ENCODE measurements at places on chromosomes 1 and 21. TPM values are rescaled to one million over a fixed set of nuclear protein-coding genes. Genes with fewer than 3 reads are reported as not detected.

DNA sequence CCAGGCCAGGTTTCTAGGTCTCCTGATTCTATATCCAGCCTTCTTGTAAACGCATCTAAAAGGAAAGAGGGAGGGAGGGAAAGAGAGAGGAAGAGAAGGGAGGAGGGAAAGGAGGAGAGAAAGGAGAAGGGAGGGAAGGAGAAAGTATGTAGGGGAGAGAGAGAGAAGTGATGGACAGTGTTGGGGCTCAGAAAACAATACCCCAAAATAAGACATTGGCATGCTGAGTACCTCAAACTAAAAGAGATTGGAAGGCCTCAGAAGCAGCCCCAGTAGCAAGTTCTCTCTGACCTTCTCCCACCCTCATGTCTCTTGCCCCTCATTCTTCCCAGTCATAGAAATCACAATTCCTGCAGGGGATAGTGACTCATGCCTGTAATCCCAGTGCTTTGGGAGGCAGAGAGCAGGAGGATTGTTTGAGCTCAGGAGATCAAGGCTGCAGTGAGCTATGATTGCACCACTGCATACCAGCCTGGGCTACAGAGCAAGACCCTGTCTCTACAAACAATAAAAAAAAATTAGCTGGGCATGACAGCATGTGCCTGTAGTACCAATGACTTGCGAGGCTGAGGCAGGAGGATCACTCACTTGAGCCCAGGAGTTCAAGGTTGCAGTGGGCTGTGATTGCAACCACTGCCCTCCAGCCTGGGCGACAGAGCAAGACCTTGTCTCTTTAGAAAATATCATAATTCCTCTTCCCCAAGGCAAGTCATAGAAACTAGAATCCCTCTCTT lies 51.2 kb downstream of the DNTTIP2 start:
- DNase-seq, result no peak

GRCh38 chr1:85240174-85240601 lies 19.3 kb downstream of the C1orf52 start:
- no peak for DNase-seq

Gene CTH
- total RNA-seq, result 4.3 TPM

Gene HORMAD1
- 1.4 TPM for total RNA-seq

Gene MATN1
- 0.93 TPM for total RNA-seq

DNA sequence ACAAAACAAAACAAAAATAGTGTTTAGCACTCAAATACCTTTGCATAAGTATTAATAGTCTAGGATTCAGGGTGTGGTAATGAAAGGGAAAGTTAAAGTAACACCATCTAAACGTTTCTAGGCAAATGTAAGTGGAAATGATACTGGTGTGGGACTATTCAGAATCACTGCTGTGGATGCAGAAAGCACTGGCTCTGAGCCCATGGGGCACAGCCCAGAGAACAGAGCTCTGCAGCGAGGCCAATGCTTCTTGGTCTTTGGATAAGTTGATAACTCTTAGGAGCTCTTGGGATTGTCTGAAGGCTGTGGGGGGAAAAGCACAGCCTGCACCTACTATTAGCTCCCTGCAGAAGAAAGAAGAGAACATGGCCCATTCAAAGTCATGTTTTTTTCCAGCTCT lies 21.4 kb upstream of the DNM3 start:
- DNase-seq, result no peak

Gene PRKAB2
- total RNA-seq, result 9.8 TPM

DNA sequence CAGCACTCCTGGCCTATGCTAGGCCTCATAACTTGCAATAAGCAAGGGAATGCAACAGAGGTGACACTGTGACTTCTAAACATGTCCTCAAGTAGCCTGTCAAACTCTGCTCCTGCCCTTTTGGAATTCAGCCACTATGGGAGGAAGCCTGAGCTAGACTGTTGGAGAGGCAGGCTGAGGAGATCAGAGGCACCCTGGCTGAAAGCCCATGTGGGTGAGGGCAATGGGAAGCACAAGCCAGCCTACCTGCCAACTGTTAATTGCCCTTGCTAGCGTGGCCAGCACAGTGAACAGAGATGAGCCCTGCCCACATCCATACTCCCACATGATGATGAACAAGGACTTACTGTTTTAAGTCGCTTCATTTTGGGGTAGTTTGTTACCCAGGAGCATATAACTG lies 17.7 kb downstream of the GNB1 start:
- DNase-seq, result no peak

Gene NEK2
- 0.59 TPM for total RNA-seq

GRCh38 chr1:236345728-236346127 lies 48.4 kb upstream of the EDARADD start:
- no peak for DNase-seq

DNA sequence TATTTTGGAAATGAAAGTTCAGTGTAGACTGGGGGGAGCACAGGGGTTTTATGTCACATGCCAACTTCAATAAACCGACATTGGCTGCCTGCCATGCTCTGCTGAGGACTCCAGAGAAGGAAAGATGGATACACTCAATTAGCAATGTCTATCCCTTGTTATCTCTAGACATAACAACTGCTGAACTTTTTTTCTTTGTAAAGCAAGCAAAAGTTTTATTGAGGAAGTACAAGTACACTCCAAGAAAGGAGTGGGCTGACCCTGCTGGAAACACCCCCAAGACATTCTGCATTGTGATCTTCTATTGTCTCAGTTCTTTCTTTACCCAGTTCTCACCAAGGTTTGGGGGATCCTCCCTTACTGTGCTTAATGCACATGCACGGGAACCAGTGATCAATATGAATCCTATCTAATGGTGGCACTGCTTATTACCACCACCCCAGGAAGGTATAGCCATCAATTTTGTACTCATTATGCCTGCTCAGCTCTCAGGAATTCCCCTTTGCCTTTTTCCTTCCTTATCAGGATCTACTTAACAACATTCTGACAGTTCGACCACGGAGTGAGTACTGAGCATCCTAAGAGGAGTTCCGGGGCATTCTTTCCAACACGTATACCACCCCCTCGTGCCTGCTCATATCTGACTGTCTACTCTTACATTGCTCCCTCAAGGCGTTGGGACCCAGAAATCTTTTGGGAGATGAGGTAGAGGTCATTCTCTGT lies 28.7 kb downstream of the SYNJ1 start:
- no peak for DNase-seq

DNA sequence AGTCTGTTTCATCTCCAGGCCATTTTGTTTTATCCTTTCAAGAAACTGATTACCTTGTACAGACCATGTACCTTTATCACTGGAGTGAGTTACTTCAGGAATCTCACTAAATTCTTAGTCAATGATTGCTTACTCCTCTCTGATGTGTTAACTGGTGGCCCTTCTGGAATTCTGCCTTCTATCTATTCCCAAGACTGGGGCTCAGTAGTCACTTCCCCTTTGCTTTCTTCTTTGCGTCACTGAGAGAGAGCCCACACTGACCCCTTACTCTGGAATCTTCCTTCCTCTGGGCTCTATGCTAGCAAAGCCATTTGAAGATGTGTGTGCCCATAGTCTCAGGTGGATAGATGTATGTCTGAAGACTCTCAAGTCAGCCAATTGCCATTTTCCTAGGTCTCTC lies 34.6 kb downstream of the XCL2 start:
- DNase-seq, result no peak

GRCh38 chr1:62912028-62912638 lies 128.2 kb downstream of the ATG4C start:
- DNase-seq, result no peak

DNA sequence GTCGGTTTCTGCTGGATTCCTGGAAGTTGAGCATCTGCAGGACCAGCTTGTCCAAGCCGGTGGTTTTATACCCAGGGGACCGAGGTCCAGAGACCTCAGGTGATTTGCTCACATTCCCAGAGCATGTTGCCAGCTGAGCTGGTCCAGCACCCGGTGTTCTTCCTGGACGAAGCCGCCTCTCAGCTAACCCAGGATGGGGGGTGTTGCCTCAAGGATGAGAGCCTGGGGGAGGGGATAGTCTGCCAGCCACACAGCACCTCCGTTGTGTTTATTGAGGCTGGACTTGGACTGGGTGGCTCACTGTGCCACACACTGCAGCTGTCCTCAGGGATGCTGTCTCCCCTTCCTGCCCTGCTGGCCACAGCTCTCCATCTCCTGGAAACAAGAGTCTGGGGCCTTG lies 1.5 kb downstream of the TMEM201 start:
- DNase-seq, result no peak

GRCh38 chr21:45213392-45213791 lies 74.3 kb downstream of the POFUT2 start:
- DNase-seq, result no peak

Gene SDC3
- 0.71 TPM for total RNA-seq

DNA sequence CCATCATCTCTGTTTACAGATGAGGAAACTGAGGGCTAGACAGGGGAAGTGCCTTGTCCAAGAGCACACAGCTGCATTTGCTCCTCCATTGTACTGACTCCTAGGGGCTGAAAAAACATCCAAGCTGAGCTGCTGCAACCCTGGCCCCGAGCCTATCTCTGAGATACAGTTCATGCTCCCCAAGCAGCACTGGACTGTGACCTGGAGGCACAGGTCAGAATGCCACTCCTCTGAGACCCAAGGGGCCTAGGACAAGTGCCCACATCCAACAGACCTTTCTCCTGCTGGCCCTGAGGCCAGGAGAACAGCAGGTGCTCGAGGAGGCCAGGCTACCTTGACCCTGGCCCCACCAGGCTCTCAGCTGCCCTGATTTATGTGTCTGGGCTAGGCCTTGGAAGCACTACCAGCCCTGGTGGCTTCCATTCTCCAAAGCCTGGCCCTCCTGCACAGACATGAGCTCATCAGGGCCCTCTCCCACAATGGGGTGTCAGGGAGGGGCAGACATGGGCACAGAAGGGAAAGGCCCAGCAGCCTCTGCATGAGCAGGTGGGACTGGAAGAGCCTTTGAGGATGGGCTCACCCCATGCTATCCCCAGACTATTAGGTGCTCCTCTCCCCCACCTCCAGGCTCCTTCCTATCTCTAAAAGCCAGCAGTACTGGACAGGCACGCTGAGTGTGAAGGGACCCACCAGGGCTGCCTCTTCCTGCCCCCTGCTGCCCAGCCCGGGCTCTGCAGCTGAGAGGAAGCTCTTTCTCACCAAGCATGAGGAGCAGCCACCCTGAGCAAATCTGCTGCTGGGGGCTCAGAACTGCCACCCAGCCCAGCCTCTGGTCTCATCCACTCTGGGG lies 18.8 kb downstream of the ADGRB2 start:
- DNase-seq, result no peak

DNA sequence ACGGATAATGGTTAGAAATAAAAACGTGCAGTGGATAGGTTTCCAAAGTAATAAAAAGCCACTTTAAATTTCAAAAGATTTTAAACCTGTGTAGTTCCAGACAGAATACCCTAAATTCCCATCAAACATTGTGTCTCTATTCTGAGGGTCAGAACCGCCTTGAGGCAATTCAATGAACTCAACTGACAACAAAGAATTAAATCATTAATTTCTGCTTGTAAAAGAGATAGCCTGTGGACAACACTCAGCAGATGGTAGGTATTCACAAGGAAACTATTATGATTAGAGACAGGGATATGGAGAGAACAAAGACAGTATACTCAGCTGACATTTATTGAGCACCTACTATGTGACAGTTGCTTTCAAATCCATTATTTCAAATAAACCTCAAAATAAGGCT lies 35.1 kb upstream of the JUN start:
- no peak for DNase-seq

GRCh38 chr1:39995973-39996393 lies 41.0 kb downstream of the MFSD2A start:
- no peak for DNase-seq

Gene KIF14
- total RNA-seq, result 0.38 TPM

- DNase-seq, result no peak
These were observed 149.0 kb downstream of the IGSF21 start for GRCh38 chr1:18256282-18257235.

Gene KCNAB2
- 121 TPM for total RNA-seq

GRCh38 chr1:108551137-108551862 lies 8.6 kb upstream of the EEIG2 start:
- DNase-seq, result no peak

DNA sequence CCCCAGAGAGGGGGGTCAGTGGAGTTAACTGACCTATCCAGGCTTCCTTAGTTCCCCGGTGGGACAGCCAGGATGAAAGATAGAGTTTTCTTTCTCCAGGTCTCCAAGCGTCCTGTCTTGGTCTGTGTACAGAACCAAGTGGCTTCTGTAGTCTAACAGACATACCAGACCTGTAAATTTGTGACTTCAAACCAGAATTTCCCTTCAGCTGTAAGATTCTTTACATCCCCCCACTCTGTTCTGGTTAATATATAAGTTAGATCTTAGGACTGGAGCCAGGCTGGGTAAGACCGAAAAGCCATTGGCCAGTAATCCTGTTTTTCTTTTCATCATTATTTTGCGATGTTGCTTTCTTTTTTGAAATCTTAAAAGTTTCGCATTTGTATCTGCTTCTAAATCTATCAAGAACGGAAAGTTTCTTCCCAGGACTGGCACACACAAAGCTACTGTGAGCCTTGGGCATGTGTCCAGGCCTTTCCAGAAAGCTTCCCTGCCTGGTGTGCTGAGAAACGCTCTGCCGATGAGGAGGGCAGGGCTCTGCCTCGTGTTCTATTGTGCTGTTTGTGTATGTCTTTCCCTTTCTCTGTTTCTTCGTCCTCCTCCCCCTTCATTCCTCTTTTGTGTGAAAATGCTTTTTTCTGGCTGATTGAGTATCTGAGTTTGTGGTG lies 72.3 kb downstream of the RGL1 start:
- no peak for DNase-seq

DNA sequence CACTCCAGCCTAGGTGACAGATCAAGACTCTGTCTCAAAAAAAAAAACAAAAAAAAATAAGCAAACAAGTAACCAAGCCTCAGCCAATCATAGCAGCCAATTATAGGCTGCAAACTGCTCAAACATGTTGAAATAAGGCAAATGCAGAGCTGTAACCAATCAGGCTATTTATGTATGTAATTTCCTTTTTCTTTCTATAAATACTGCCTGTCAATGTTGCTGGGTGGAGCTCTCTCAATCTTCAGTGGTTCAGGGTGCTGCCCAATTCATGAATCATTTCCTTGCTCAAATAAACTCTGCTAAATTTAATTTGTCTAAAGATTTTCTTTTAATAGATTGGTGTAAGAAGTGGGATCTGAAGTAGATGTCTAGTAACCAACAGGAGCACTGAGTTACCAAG lies 11.6 kb upstream of the CD1D start:
- DNase-seq, result no peak

DNA sequence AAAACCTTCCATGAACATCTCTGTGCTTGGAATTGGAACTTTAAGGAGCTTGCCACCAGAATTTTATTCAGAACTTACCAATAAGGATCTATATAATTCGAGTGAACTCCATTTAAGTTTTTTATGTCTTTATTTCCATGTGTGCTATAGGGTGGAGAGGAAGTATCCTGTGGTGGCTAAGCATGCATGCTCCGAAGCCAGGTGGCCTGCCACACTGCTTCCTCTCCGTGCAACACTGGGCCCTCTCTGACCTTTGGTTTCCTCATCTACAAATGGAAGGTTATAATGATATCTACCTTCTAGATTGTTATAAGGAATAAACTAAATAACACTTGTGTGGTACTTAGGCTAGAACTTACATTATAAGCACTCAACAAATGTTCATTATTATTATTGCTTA lies 382.1 kb downstream of the PTPRC start:
- DNase-seq, result no peak

Gene CYP4A11
- total RNA-seq, result not detected
